ENCODE measurements at places on chromosomes 11 and 22.

DNA sequence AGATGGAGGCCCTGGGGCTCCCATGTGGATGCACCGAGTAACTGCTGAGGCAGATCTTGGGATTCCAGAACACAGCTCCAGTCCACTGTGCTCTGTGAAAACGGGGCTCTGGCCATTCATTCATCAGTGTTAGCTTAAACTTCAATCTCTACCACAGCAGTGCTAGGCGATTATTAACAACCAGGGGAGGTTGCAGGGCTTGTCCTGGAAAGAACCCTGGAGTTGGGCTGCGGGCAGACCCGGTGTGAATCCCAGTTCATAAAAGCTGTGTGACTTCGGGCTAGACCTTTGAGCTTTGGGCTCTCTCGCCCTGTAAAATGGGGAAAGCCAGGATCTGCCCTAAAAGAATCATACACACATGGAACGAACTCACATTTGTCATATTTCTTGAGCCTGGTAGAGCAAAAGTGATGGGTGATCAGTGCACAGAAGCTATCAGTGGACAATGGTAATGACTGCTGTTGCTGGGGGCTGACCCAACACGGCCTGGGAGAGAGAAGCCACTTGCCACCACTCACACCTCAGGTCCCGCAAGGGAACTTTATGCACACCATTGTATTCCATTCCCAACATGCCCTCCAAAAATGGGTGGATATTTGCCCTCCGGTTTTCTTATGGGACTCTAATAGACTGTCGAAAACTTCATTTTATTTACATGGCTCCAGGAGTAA is 15.6 kb upstream of the CRYBB3 start:
- no peak for DNase-seq

DNA sequence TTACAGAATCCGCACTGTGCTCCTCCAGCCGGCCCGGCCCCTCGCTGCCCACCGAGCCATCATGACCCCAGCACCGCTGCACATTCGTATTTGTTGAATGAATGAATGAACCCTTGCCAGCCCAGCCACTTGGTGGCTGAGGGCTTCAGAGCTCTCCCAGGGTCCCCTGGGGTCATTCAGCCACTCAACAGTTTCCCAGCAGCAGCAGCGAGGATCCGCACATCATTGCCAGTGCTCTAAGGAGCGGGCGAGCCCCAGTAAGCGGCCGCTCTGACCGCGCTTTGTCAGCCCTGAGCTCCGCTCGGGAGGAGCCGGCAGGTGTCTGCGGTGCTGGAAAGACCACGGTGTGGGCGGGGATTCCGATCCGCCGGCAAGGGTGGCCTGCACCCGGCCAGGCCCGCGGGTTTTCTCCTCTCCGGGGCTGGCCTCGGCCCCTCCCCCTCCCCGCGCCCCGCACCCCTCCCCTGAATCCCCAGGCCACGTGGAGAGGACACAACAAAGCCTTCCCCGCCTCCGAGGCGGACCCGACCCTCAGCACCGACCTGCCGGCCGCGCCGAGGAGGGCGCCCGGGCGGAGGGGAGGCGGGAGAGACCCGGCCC is 563 bp downstream of the BID start:
- DNase-seq: peak; percentile 55

GRCh38 chr22:31538815-31539214 is 42.5 kb downstream of the SFI1 start:
- no peak for DNase-seq

DNA sequence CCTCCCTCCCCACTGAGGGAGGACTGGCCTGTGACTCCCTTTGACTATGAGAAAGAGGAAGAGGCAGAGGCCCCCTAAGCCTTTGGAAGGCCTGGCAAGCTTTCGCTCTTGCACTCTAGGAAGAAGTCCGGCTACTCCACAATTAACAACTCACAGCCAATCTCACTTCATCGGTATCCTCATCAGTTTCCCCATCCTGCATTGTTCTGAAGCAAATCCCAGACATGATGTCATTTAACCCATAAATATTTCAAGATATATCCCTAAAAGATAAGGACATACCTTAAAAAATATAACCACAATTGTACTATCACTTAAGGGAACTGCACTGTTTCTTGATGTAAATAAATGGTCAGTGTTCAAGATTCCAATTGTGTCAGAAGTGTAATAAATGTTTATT is 63.1 kb downstream of the CWC15 start:
- no peak for DNase-seq

- no peak for DNase-seq
Measured at GRCh38 chr11:59891781-59892181, 13.2 kb downstream of the OOSP3 start.

DNA sequence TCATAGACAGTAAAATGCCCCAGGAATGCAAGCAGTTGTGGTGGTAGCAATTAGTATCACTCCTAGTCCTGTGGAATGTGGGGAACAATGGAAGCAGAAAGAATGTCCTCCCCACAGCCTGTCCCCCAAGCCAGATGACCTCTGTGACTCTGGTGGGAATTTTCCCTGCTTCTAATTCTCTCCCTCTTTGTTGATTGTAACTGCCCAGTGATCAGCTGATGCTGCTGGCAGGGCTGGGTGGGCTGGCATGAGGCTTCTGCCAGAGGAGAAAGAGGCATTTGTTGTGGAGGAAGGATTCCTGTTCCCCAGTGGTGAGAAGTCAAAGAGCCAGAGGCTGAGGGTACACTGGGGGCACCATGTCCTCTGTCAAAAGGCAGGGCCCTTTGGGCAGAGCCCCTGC is 116.7 kb upstream of the NCAM1 start:
- no peak for DNase-seq

- DNase-seq: no peak
Measured at GRCh38 chr11:27894552-27894951, 194.3 kb upstream of the BDNF start.

- DNase-seq: no peak
Measured at GRCh38 chr11:109939166-109939810, 153.9 kb upstream of the ZC3H12C start.

GRCh38 chr22:19824926-19825339 is 29.7 kb downstream of the GNB1L start:
- no peak for DNase-seq

DNA sequence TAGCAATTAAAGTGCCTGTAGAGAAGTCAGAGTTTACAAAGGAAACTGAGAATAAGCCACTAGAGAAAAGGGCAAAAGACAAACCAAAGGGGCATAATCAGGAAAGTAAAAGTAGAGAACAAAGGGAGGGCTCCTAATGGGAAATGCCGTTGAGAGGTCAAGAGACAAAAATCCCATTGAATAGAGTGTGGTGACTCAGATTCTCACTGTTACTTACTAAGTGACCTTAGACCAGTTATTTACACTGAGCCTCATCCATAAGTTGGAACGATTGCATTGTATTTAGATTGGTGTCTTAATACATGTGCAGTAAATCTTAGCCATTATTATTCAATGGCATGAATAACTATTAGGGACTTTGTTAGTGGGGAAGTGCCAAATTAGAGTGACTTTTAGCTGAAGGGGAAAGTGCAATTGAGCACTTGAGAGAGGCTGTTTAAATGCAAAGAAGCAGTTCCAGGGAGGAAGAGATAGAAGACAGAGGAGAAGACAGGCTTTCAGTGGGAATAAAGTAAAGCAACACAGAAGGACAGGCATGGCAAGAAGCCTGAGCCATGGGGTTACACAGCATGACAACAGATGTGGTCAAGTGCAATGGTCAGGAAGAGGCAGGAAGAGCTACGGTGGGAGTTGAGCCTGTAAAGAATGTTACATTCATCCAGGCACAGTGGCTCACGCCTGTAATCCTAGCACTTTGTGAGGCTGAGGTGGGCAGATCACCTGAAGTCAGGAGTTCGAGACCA is 82.6 kb downstream of the UBASH3B start:
- DNase-seq: no peak

DNA sequence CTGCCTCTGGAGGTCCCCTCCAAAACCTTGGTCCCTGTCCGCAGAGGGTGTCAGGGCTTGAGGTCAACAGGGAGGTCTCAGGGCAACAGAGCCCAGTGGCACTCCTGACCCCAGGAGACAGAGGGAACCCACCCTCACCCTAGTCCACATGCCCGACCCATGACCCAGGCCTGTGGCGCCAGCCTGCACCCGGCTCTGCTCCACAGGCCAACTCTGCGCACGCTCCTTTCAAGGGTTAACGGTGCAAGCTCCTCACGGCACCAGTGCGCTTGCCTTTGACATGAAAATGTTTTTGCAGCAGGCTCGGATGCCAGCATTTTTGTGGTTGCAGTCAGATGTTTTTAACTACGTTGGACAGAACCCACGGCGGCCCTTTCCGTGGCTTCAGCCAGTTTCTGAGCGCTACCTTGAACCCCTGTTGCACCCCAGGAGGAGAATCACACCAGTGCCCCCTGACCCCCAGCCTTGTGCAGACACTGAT is 68.6 kb downstream of the CDKN1C start:
- no peak for DNase-seq

- DNase-seq: no peak
Measured at GRCh38 chr11:2766166-2766565, 66.4 kb upstream of the KCNQ1OT1 start.

GRCh38 chr11:73201249-73201648 is 16.8 kb upstream of the P2RY2 start:
- DNase-seq: no peak

DNA sequence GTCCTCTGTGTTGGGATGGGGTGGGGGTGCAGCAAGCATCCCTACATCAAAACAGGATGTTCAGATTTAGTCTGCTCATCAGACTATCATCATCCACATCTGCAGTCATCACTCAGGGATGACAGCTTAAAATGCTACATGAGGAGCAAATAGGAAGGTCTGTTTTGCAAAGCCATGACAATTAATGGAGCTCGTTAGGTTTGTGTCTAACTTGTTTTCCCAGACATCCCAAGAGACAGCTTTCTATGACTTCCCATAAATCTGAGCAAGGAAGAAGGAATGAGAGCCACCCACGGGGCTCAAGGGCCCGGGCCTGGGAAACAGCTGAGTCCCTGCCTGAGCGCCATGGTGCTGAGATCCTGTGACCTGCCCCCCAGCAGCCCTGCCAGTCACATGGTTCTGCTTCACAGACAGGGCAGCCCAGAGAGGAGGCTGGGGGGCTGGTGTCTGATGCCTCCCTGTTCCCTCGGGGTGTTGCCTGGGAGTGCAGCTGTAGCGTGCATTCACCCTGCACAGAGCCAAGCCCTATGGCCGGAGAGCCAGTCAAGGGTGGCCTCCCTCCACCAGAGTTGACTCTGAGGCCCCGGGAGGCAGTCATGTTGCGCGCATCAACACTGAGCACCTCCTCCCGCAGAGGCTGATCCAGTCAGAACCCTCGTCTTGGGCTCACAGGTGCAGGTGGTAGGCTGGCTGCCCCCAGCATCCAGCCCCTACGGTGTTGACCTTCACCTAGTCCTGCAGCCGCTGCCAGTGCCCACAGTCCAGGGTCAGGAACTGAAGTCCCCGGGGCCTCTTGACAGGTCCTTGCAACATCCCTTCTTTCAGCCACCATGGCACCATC is 12.1 kb downstream of the DERL3 start:
- no peak for DNase-seq

DNA sequence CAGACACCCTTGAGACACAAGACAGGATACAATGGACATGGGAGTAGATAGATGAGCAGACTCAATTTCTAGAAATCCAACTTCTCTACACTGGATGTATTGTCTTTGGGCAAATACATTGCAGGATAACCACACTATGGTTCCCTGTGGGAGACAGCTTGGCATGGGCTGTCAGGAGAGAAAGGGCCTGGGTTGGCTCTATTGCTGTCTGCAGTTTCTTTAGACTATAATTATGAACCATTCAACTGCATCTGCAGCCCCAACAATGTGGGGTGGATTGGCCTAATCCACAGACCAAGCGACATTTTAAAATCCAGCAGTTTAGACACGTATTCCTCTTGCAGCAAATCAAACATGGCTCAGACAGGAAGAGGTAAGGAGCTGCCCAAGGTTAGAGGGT is 60.3 kb downstream of the ETS1 start:
- DNase-seq: no peak

GRCh38 chr22:24128021-24128420 is 53.3 kb upstream of the SUSD2 start:
- no peak for DNase-seq

DNA sequence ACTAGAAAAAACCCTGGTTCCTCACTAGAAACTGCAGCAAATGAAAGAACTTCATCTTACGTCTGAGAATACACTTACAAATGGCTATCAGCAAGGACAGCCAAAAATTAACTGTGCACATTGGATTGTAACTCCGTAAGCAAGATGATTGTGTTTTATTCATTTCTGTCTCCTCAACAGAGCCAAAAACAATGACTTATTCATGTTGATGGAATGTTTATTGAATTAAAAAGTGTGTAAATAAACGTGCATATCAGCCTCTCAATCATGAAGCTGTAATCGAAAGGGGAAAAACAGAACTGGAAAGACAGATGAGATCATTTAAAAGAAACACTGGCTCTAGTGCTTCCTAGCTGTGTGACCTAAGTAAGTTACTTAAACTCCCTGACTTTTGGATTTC is 307.5 kb upstream of the ZC3H12C start:
- no peak for DNase-seq

GRCh38 chr11:27234043-27234668 is 128.9 kb downstream of the CCDC34 start:
- DNase-seq: no peak

DNA sequence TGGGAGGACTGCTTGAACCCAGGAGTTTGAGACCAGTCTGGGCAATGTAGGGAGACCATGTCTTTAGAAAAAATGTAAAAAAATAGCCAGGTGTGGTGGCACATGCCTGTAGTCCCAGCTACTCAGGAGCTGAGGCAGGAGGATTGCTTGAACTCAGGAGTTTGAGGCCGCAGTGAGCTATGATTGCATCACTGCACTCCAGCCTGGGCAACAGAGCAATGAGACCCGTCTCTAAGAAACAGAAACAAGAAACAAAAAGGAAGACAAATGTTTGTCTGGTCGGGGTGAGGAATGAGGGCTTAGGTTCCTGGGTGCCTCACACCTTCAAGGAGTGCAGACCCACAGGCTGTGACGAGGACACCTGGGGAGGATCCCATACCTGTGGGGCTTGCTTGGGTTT is 191.9 kb downstream of the CEP164 start:
- no peak for DNase-seq

DNA sequence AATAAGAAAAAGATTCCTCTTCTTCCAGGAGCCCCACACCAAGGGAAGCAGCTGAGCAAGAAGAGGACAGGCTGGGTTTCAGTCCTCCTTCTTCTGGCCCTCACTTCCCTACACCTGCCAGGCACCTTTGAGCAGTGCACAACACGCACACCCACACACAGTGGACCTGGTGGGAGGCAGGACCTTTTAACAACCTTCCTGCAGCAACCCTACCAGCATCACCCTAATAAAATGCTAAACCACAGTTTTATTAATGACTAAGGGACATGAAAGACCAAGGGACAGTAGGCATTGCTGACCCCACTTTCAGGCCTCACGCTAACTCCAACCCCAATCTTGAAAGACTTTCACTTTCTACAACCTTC is 12.2 kb downstream of the ARAP1 start:
- no peak for DNase-seq

DNA sequence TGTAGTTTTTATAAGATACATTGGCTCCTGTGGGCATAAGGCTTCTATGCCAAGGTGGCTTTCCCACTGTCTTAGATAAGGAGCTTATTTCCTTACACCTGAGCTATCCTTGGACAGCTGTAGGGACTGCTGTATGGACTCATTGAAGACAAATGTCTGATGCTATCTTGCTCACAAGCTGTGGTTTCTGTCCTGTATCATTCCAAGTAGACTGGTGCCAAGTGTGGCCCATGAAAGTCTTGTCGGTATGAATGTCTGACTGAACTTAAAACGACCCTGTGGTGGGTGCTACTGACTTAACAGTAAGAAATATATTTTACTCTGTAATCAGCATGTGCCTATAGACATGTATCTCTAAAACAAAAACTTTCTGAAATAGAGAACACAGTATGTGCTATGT is 45.0 kb downstream of the LARGE2 start:
- no peak for DNase-seq

- DNase-seq: no peak
Measured at GRCh38 chr11:2531987-2532703, 87.3 kb downstream of the KCNQ1 start.
